NCI-H2029 treated with DMSO at 0.1 percent for 48 hours (cell line): ENCODE measurements at places on chromosomes 5 and 9.

DNA sequence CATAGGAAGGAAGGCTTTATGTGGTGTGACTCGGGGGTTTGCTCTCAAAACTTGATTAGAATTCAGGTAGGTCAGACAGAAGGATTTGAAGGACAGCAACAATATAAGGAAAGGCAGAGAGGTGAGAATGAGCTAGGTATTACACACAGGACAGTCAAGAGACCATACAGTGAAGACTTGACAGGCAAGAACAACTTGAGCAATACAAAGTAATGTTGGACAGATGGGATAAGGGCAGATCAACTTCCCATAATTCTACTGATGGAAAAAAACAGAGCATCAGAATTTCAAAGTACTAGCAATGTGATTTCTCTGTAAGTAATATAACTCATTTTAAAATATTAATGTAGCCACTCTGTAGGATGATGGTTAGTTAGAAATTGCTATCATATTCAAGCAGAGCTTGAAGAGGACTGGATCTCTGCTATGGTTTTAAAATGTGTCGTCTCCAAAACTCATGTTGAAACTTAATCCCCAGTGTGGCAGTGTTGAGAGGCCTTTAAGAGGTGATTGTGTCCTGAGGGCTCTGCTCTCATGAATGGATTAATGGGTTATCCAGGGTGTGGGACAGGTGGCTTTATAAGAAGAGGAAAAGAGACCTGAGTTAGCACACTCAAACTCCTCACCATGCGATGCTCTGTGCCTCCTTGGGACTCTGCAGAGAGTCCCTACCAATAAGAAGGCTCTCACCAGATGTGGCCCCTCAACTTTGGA lies 22.4 kb upstream of the HOMER1 start:
- peak; percentile 21 for DNase-seq

DNA sequence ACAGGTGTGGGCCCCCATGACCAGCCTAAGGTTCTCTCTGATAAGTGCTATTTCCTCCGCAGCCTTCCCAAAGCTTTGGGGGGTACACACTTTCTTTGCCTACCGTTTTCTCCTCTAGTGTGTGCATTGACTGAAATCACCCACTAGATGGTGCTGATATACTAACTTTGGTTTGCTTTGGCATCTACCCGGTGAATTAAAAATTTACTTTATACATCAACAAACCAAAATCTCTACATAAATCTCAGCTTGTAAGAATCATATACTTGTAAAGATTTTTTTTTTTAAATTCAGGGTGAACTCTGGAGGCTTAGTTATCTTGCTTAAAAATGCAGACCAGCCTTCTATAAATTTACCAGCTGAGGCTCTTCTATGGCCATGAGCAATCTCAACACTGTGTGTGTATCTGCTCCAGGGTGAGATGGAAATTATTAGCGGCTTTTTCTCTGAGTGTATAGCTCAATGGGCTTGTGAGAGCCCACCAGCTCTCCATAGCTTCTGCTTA lies 475.7 kb upstream of the TNC start:
- DNase-seq: peak; percentile 51

GRCh38 chr5:59330680-59331079 lies 562.8 kb downstream of the PDE4D start:
- DNase-seq: no peak

GRCh38 chr5:177098120-177098469 lies 11.4 kb downstream of the FGFR4 start:
- DNase-seq: no peak

DNA sequence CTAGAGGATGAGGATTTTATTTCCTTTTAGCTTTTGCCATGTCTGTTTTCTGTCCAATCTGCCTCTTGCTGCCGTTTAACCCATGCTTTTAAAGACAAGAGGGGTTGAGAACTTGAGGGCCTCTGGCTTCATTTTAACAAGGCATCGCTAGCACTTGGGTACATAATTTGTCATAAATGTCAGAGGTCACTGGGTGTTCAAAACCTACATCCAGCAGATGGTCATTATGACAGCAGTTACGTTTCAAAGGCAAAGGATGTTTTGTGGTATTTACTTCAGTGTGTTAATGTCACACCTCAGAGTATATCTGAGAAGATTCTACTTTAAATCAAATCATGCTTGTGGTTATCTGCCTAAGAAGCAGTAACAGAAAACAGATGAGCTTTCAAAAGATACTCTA lies 918.3 kb downstream of the NR2F1-AS1 start:
- DNase-seq: no peak

- DNase-seq: no peak
These were observed 152.9 kb downstream of the NIPBL start for GRCh38 chr5:37029436-37029835.

DNA sequence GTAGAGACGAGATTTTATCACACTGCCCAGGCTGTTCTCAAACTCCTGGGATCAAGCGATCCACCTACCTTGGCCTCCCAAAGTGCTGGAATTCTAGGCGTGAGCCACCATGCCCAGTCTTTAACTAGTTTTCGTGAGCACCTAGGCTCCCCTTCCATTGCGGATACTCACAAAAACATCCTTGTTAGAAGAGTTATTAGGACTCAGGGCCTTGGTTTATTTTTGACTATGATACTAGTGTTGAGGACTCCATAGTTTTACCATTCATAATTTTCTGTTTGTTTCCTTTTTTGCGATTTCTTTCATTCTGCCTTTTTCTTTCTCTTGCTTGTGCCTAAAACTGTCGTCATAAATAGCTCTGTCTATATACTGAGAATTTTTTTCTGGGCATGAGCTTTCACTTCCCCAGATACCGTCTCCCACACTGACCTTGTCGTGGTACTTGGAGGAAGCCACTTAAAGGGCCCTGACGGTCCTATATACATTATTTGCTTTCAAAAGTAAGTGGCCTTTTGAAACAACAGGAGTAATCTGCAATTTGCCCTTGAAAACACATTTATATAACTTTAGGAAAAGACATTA lies 5.2 kb downstream of the F2R start:
- no peak for DNase-seq

DNA sequence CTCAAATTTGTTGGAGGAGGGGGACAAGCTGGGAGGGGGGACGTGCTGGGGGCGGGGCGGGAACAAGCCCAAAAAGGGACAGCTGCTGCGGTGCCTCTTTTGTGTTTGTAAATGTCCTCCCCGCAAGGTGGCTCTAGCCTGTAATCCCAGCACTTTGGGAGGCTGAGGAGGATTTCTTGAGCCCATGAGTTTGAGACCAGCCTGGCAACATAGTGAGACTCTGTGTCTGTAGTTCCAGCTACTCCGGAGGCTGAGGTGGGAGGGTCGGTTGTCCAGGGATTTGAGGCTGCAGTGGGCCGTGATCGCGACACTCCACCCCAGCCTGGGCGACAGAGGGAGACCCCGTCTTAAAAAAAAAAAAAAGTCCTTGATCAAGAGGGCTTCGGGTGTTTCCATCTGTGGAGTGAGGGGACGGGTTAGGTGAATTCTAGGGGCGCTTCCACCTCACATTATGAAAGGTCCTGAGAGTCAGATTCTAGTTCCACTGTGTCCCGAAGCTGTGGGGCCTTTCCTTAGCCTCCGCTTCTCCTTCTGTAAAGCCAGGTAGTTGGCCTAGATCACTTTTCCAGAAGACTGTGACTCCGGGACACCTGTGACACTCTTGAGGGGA lies 779 bp upstream of the CTNNA1 start:
- DNase-seq: no peak

- DNase-seq: no peak
These were observed 590.5 kb downstream of the CSNK1G3 start for GRCh38 chr5:124102486-124102885.

GRCh38 chr5:168654211-168654721 lies 75.1 kb upstream of the PANK3 start:
- DNase-seq: no peak

GRCh38 chr5:56633950-56634349 lies 181.4 kb upstream of the MAP3K1 start:
- no peak for DNase-seq

- no peak for DNase-seq
These were observed 8.9 kb downstream of the LARS1 start for GRCh38 chr5:146173597-146173996.

- DNase-seq: no peak
These were observed 32.6 kb downstream of the CNTFR start for GRCh38 chr9:34556949-34557348.

- no peak for DNase-seq
These were observed 7.5 kb upstream of the FRMPD1 start for GRCh38 chr9:37643214-37643613.

DNA sequence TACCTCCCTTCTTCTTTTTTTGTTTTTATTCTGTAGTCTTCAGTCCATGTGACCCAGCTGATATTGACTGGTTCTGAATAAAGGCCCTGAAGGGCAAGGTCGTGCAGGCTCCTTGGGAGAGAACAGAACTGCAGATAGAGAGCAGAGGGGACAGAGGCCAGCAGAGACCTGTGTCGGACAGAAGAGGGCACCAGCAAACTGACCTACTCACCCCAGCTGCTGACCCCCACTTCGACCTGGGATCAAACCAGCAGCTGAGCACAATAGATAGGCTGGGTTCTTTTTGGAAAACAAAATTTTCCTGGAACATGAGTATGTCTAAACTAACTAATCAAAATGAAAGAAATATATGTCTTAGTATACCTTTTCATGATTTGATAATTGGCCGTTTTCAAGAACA lies 695.1 kb downstream of the NR2F1-AS1 start:
- DNase-seq: no peak

- DNase-seq: no peak
These were observed 589.9 kb downstream of the DNAH5 start for GRCh38 chr5:13354611-13355010.

DNA sequence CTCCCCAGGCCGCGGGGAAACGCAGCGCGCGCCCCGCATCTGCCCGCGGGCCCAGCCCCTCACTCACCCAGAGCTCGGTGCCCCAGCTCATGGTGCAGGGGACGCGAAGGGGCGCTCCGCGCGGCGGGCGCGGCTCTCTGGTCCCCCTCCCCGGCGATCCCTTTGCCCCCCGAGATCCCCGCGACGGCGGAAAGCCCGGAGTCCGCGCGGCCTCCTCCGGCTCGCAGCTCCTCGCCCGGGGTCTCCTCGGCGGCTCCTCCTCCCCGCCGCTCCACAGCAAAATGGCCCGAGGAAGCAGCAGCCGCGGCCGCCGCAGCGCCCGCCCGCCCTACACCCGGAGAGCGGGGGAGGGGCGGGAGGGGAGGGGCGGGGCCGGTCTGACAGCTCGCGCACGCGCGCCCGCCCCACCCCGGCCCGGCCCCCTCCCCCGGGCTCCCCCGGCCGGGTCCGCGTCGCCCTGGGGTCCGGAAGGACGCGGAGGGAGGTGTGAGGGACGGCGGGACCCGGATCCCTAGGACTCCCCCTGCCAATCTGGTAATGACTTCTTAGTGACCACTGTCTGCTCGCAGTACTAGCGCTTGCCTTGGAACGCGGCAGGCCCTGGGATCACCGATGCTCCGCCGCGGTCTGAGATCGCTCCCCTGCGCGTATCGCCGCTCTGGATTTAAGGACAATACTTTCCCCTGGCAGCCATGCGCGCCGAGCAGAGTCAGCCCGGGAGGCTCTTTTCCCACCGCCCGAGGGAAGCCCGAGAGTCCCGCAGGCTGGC lies at the start of gene FNBP1:
FNBP1 (minus strand) TSS at position 305 of the 769 bp plus-strand sequence; CDS start at position 91, 214 bp downstream.
- DNase-seq: no peak

DNA sequence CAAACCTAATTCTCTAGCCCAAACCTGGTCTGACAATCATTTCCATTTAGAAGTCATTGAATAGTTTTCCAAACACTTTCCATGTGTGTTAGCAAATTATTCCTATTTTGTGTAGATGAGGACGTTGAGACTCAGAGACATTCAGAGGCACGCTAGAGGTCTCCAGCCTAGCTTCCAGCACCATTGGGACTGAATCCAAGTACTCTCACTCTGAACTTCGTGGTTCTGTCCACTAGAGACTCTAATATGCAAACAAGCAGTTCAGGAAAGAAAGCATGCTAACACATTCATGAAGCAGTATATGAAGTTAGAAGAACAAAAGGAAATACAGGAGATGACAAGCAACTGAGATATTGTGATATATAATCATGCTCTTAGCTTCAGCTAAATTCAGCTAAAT lies 354.8 kb downstream of the NTRK2 start:
- DNase-seq: no peak

DNA sequence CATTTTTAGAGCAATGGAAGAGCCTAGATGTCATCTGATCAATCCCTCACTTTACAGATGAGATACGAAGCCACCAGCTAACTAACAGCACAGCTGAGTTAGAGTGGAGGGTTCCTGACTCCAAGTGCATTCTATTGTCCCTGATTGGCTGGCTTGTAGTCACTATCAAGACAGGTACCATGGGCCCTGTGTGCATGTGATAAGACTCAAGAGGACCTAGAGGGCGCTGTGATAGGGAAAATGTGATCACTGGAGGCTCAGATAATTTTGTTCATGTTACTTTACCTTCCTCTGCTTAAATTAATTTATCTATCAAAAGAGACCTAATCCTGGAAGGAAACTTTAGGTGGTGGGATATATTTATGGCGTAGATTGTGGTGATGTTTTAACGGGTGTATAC lies 19.5 kb upstream of the SNAPC3 start:
- no peak for DNase-seq

GRCh38 chr5:106658150-106658549 lies 1012.6 kb downstream of the EFNA5 start:
- no peak for DNase-seq

DNA sequence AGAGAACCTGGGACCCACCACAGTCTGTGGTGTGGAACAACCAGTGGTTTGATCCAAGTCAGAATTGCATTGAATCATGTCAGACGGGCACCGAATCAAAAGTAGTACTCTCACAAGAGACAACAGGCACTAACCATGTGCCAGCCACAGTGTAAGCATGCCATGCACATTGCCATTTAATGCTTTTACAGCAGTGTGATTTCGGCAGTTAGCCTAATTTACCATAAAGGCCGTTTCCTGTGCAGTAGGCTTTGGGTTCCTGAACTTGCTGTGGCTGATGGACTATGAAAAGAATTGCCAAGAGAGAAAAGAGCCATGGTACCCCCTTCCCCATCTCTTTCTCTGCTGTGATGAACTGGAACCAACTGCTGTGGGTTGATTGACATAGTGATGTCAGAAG lies 540.6 kb downstream of the EBF1 start:
- no peak for DNase-seq

GRCh38 chr5:75847561-75848021 lies 130.4 kb upstream of the POC5 start:
- no peak for DNase-seq

GRCh38 chr9:85453850-85454249 lies 287.9 kb downstream of the AGTPBP1 start:
- no peak for DNase-seq
